ENCODE measurements at places on chromosomes 5 and 9. TPM values are rescaled to one million over a fixed set of nuclear protein-coding genes. Genes with fewer than 3 reads are reported as not detected.

GRCh38 chr5:132681476-132681831 is 7.7 kb downstream of the IL4 start:
- DNase-seq: no peak

- DNase-seq: no peak
Measured at GRCh38 chr9:32776201-32776600, 7.1 kb upstream of the TMEM215 start.

DNA sequence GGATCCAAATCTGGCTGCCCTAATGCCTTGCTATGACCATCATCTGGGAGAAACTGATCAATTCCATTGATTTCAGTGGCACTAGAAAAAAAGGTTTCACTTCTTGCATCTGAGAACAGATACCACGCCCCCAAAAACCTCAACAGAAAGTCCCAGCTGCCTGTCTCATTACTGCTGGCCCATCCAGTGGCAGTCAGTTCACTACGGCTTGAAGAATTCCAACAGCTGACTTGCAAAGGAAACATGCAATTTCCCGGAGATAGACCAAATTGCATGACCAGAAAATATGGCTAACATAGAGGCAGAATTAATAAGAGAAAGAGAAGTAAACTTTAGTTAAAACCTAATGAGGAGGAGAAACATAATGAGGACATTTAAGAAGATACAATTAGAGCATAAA is 48.6 kb downstream of the UGCG start:
- no peak for DNase-seq

- no peak for DNase-seq
Measured at GRCh38 chr5:32156635-32157034, 17.5 kb downstream of the GOLPH3 start.

DNAH5 gene
- 2.0 TPM for total RNA-seq

SYNPO gene
- 123 TPM for total RNA-seq

HTR1A gene
- total RNA-seq: not detected
